Caudate nucleus (tissue), 63 donors: ENCODE measurements at places on chromosomes 11 and 22.

GRCh38 chr22:38549101-38549894 lies 20.7 kb downstream of the DMC1 start:
- no peak for DNase-seq

GRCh38 chr22:35539910-35540594 lies 579 bp upstream of the RASD2 start:
- DNase-seq, result peak; percentile 70

GRCh38 chr11:40393511-40393910 lies 1065.9 kb downstream of the LRRC4C start:
- DNase-seq, result no peak

DNA sequence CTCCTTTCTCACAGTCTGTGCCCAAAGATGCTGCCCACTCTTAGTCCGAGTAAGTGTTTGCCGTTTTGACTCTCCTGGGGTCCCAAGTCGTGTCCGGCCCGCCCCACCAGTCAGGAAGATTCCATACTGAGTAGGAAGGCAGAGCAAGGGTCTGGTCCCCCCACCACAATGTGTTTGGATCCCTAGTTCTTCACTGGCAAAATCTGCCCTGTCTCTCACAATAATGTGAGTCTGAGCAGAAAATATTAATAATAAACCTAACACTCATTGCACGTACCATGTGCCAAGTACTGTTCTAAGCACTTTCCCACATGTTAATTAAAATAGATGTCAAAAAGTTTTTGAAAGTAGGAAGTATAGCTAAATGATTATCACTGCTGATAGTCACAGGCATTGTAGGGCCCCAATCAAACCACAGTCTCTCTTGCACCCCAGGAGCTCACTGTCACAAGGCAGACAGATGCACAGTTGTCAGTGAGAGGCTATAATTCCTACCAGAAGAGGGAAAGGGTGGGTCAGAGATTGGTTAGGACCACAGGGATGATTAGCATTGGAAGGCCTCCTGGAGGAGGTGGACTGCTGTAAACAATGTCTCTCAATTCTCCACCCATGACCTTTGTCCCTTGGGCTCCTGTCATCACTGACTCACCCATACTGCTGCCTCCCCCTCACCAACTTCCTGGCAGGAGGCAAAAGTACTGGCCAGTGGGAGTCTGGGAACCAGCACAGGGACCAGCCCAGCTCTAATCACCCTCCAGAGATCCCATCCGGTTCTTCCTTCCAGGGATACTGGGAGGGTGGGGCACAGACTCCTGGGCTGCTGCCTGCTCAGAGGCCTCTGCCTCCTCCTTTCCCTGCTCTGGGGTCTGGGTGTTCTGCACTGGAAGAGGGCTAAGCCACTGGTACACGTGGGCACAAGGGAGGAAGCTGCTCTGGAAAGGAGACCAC lies 1.0 kb upstream of the POLD4 start:
- DNase-seq, result no peak

- DNase-seq, result no peak
These were observed at the start of gene OR51G1 for GRCh38 chr11:4924239-4924638. Gene OR51G1 (minus strand): TSS chr11:4924339. CDS start chr11:4924339, 0 bp downstream.

DNA sequence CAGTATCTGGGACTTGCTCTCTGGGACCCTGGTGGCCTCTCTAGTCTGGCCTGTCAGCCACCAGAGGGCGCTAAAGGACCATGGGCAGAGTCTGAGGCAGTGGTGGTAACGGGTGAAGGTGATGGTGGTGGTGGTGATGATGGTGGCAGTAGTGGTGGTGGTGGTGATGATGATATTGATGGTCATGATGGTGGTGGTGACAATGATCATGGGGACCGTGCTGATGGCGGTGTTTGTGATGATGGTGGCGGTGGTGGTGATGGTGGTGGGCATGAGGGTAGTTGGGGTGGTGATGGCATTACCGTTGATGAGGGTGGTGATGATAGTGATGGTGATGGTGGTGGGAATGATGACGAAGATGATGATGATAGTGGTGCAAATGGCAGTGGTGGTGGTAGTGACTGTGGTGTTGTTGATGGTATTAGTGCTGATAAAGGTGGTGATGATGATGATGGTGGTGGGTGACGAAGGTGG lies 16.0 kb downstream of the TRPM5 start:
- no peak for DNase-seq

DNA sequence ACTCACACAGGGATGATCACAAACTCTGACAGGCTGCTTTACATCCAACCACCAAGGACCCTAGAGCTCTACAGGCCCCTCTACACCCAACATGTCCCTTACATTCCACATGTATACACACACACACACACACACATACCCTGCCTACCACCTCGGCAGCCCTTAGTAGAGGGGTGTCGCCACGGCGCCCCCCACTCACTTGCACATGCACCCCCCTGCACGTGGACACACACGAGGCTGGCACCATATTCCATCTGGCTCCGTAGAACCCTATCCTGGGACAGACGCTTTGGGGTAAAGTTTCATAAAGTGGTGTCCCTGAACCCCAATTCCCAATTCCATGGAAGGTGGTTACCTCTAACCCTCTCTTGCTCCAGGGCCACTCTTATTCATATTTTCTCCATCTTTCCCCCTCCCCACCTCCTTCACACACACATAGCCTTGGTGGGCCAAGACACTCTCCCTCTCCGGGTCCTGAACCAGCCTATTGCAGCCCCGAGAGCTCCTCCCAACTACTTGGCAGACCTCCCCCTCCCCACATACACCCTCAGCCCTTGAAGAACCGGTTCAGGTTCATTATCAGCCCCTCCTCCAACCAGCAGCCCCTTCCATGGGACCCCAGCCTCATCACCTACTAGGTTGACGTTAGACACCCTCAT lies 809 bp downstream of the PDE2A start:
- DNase-seq, result no peak

GRCh38 chr11:2383852-2384804 lies 7.0 kb downstream of the CD81 start:
- DNase-seq, result no peak

DNA sequence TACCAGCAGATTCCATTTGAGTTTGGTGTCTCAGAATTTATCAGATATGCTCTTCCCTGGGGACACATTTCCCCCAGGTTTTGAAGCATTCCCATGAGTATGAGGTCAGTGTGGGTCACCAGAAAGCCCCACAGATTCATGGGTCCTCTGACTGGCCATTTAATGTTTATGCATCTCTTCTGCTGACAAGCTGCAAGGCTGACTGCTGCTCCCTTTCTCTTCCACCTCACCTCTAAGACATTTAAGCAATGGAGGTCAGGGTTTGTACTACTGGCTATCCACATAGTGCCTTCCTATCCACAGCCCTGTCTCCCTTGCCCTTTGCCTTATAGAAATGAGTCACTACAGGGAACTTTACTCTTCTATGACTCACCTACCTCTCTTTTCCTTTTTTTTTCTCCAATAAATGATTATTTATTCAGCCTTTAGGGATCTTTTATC lies 106.0 kb upstream of the TIMP3 start:
- DNase-seq, result no peak

DNA sequence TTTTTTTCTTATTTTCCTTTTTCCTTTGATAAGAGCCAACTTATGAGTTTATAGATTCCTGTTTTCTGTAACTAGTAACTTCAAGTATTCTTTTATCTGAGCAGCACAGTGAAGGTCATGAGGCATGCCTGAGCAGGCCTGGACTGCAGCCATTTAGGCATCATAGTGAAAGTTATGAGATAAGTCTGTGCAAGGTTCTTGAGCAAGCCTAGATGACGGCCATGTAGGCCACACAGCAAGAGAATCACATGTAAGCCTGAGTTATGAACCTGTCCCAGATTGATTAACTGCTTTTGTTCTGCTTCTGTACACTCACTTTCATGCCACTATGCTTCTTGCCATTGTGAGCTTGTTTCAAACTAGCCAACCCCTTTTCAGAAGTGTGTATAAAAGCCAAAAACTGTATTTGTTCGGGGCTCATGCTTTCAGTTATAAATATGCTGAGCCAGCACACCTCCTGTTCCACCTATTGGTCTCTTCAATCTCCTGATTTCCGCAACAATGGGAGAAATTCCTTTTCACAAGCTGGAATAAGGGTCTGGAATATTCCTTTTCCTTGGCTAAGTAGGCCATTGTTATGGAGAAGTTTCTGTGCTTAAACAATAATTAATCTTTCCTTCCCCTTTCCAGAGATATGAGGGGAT lies 745.7 kb downstream of the FAM181B start:
- DNase-seq, result no peak

DNA sequence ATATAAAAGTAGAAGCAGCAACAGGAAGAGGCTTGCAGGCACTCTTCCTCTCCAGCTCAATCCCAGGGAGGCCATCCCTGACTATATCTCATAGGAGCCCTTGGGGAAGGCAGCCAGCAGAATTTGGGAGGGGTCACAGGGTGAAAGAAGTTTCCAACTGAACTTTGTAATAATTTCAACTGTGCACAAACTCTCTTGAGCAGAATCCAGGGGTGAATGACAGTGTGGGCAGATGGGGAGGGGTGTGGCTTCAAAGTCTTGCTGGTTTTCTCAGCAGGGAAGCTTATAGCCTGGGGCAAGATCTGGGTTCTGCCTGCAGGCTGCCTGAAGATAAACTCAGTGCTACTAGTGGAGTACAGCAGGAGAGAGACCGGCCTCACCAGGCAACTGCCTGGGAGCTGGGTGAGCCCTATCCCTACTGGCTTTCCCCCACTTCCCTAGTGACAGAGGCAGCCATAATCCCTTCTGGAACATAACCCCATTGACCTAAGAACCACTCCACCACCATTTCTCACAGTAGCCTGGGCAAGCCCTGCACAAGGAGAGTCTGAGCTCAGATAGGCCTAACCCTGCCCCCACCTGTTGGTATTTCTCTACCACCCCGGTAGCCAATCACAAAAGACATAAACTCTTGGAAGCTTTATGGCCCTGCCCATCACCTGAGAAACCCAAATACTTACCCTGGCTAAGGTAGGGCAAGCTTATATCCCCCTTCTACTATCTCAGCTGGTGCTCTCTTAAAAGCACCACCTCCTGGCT lies 17.8 kb upstream of the TTC12 start:
- no peak for DNase-seq

DNA sequence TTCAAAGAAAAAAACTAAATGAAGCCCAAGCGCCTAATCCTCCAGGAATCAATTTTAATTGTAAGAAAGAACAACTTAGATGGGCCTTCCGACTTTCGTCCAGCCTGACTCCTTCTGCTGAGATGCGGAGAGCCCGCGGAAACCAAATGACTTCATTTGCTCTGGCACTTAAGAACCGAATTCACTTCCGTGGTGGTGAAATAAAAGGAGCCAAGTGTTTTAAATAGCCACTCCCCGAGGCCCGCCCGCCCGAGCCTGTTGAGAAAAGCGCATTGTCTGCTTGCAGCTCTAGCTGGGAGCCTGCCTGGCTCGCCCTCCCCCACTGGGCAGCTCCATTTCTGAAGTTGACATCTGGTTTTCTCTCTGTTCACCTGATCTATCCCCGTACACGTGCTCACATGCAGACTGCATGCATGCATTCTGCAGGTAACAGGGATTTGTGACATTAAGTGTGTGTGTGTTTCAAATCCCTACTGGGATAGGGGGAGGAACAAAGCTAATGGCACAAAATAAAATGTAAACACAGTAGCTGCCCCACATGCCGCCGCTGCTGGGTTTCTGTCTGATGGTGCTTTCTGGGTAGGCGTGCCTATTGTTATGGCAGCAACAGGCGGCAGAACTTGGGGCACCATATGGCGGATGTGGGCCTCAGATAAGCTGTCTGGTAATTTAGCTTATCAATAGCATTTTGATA lies 6.2 kb downstream of the TEAD1 start:
- DNase-seq, result peak; percentile 68

DNA sequence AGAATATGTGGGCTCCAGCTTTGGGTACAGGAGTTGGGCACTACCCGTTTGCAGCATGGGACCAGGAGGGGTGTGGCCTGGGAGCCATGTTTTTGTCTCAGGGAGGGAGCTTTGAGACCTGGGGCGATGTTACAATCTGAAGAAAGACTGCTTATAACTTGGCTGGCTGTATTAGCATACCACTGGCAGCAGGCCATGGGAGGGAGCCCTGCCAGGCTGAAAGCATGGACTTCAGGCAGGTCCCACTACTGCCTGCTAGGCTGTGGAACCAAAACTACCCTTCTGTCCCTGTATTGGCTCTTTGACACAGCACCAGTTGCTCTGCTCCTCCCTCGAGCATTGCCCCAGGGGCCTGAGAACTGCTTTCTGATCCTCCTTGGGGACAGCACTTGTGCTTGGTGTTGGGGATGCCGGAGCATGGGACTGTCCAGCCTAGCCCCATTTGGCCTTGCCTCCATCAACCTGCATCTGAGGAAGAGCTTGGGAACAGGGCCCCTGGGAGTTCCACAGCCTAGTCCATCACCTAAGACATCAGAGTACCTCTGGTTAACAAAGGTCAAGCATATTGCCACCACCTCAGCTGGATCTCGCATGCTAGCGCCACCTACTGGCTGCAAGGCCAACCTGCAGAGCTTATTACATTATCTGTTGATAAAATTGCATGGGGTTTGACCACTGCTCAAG lies 217.4 kb downstream of the SBF2 start:
- DNase-seq, result no peak

GRCh38 chr11:8025816-8026215 lies 38.7 kb downstream of the EIF3F start:
- no peak for DNase-seq

DNA sequence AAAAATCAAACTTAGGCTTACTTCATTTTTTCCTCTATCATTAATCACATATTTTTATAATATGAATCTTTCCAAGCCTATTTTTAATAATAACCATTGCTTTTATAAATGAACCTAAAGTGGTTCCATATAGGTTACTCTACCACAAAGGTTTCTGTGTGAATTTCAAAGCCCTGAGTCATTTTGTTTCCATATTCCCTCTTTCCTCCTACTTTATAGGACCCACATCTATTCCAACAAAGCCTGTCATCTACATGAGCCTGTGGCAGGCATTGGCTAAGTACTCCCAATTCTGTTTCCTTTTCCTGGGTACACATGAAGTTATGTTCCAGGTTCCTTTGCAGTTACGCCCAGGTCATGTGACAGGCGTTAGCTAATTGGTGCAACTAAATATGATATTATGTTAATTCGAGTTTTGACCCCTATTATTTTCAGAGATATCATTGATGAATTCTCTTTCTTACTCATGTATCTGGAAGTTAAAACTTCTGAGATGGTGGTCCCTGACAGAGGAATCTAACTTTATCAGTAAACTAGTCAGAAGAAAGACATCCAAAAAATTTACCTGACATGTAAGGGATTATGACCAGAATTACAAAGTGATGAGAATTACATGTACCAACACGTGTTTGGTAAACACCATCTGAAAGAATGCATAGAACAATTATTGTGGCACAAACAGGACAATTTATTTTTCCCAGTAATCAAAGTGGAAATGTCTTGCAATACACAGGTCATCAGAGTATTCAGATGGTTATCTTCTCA lies 1264.0 kb upstream of the CNTN5 start:
- DNase-seq, result no peak

- DNase-seq, result no peak
These were observed 7.8 kb downstream of the ADAMTS15 start for GRCh38 chr11:130456286-130456685.

GRCh38 chr11:11996321-11997048 lies 11.9 kb downstream of the DKK3 start:
- no peak for DNase-seq
